ENCODE measurements at places on chromosomes 5 and 9. TPM values are rescaled to one million over a fixed set of nuclear protein-coding genes. Genes with fewer than 3 reads are reported as not detected.
A peak's percentile ranks its signal among the peaks of the same experiment; 100 is the strongest.

GRCh38 chr5:60959156-60959555, 14.2 kb downstream of the NDUFAF2 start:
- no peak overlapping the region for H3K4me3 ChIP-seq
- no peaks in the 10 kb centered on the region for H3K4me1 ChIP-seq
- H3K27ac ChIP-seq = no peak overlapping the region
- H3K27me3 ChIP-seq = no peaks in the 10 kb centered on the region

- H3K4me1 ChIP-seq = no peaks in the 10 kb centered on the region
- no peak for DNase-seq
- H3K27ac ChIP-seq = no peak overlapping the region
- H3K36me3 ChIP-seq = no peaks in the 10 kb centered on the region
- no peaks in the 10 kb centered on the region for H3K27me3 ChIP-seq
- no peak overlapping the region for H3K4me3 ChIP-seq
Measured at GRCh38 chr5:170731052-170731451, 52.5 kb upstream of the GABRP start.

GRCh38 chr5:85049020-85049419, 664.3 kb upstream of the EDIL3 start:
- H3K4me3 ChIP-seq = no peak overlapping the region
- H3K27ac ChIP-seq = no peak overlapping the region
- no peaks in the 10 kb centered on the region for H3K27me3 ChIP-seq
- no peak for DNase-seq
- H3K36me3 ChIP-seq = no peaks in the 10 kb centered on the region
- no peaks in the 10 kb centered on the region for H3K4me1 ChIP-seq

- no peak overlapping the region for H3K4me3 ChIP-seq
- H3K36me3 ChIP-seq = no peaks in the 10 kb centered on the region
- no peaks in the 10 kb centered on the region for H3K4me1 ChIP-seq
- DNase-seq = no peak
Measured at GRCh38 chr9:92179286-92180001, 64.2 kb upstream of the SPTLC1 start.

DNA sequence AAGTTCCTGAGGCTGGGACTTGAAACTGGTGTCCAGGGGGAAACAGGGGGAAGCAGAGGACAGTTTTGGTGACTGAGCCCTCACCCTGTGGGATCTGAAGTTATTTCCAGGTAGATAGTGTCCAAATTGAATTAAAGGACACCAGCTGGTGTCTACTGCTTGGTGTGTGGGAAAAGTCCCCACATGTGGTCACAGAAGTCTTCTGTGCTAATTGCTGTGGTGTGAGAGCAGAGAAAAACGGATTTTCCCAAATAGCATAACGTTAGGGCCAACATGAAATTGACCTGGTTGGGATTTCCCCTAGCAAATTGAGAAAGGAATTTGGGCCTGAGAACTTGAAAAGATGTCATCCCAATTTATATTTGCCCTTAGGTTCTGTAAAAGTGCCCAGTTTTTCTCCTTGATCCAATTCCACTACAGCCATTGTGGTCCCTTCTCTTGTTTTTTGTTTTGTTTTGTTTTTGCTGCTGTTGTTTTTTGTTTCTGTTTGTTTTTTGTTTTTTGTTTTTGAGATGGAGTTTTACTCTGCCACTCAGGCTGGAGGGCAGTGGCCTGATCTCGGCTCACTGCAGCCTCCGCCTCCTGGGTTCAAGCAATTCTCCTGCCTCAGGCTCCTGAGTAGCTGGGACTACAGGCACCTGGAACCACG, 5.6 kb upstream of the STARD4 start:
- H3K4me1 ChIP-seq = peaks cover 2% of the 10 kb centered on the region
- DNase-seq = no peak
- no peak overlapping the region for H3K27ac ChIP-seq
- no peaks in the 10 kb centered on the region for H3K36me3 ChIP-seq

- no peaks in the 10 kb centered on the region for H3K4me1 ChIP-seq
- H3K27me3 ChIP-seq = no peaks in the 10 kb centered on the region
- no peaks in the 10 kb centered on the region for H3K36me3 ChIP-seq
- no peak overlapping the region for H3K4me3 ChIP-seq
- H3K27ac ChIP-seq = no peak overlapping the region
- no peak for DNase-seq
Measured at GRCh38 chr5:67267512-67268216, 71.1 kb upstream of the CD180 start.

DNA sequence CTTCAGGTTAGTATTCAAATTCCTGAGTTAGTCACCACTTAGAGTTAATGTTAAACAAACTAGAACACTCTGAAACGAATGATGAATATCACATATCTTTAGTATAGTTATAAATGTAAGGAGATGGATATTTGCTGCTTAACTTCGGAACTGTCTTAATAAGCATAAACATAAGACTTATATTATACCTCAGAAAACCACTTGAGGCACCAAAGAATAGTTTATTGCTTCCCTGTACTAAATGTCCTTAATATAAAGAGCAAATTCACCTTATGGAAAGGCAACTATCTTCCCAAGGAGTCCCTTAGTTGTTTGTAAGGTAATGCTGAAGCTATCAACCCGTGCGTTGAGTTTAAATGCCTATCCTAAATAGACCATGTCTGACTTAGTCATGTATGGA, 300.0 kb upstream of the ADAMTSL1 start:
- no peaks in the 10 kb centered on the region for H3K27me3 ChIP-seq
- DNase-seq = no peak

DNA sequence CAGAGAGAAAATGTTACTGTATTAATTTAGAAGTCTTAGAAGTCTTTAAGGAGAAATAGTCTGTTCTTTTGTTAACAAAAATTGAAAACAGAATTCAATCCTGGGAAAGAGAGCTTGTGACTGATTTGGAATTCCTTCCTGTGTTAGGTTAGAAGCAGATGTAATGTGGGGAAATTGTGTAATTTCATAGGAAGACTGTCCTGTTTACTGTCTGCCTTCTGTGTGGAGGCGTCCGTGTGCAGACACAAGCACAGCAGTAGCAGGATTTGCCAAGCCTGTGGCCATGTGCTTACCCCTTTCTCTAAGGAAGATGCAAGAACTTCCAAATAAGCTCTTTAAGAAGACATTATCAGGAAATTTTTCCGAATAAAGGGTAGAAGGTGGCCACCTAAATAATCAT, 36.7 kb upstream of the F2R start:
- no peak overlapping the region for H3K27ac ChIP-seq
- peaks cover 61% of the 10 kb centered on the region for H3K36me3 ChIP-seq
- no peak for DNase-seq

DNA sequence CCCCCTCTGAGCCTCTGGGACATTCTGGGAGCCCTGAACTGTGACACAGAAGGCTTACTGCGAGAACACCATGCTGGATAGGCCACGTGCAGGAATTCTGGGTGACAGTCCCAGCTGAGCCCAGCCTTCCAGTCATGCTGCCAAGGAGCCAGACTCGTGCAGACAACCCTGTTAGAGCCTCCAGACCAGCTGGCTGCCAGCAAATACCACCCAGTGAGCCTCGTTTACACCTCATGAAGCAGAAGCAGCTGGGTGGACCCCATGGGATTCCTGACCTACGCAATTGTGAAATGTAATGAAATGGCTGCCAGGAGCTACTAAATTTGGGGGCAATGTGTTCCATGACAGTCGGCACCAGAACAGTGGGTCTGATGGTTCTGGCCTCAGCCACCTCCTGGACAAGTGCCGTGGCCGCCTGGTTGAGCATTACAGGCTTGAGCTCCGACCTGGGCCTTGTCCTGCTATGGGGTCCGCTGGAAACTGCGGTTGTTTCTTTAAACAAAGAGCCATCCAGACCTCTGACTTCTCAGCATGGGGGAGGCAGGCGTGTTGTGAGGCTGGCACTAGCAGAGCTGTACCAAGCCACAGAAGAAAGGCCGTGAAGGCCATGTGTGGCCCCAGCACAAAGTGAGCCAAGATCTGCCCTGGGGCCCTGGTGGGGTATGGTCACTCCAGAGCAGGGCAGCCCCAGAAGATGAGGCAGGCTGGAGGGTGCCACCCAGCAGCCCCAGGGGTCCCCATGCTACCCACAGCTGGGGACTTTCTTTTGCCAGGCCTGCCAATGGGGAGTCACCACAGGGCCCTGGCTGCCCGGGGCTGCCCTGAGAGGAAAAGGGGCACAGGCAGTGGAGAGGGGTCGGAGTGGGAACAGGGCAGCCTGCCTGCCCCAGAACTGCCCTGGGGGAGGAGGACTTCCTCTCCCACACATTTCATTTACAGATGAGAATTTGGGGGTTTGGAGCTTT, 19.3 kb upstream of the RXRA start:
- H3K27me3 ChIP-seq = no peaks in the 10 kb centered on the region
- H3K4me1 ChIP-seq = peaks cover 6% of the 10 kb centered on the region
- DNase-seq = no peak
- no peaks in the 10 kb centered on the region for H3K36me3 ChIP-seq
- no peak overlapping the region for H3K4me3 ChIP-seq

GRCh38 chr9:68418259-68418845, 61.9 kb downstream of the PGM5 start:
- no peak for DNase-seq
- H3K27ac ChIP-seq = no peak overlapping the region
- H3K4me1 ChIP-seq = no peaks in the 10 kb centered on the region
- H3K27me3 ChIP-seq = no peaks in the 10 kb centered on the region
- H3K36me3 ChIP-seq = no peaks in the 10 kb centered on the region
- H3K4me3 ChIP-seq = no peak overlapping the region

- H3K27me3 ChIP-seq = no peaks in the 10 kb centered on the region
- no peak overlapping the region for H3K4me3 ChIP-seq
- H3K27ac ChIP-seq = no peak overlapping the region
- H3K36me3 ChIP-seq = no peaks in the 10 kb centered on the region
- DNase-seq = no peak
- peaks cover 13% of the 10 kb centered on the region for H3K4me1 ChIP-seq
Measured at GRCh38 chr5:151450605-151451004, 3.2 kb downstream of the SLC36A1 start.

DNA sequence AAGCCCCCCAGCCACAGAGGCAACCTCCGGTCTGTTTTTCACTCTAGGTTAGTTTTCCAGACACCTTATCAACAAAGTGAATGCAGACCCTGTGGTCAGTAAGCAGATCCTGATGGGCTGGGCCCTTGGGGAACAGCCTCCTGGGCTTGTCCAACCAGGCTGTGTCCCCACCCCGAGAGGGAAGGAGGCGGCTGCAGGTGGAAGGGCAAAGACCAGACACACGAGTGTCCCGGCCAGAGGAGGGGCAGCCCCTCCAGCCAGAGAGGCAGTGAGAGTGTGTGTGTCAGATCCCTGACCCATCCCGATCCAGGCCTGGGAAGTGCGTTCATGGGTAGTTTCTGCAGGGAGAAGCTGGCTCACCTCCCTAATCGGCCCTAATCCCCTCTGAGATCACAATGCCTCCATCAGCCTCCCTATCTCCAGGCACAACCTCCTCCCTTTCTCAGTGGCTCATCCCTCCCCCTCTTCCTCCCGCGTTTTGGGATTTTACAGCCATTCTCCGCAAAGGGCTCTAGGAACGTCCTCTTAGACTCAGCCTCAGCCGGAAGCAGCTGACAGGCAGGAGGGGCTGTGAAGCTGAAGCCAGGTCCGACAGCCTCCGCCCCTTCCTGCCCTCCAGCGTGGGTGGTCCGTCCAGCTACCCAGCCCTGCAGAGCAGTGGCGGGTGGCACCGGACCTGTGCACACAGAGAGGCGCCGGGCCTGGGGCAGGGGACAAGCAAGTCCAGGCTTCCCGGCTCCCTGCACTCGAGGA, 9.7 kb downstream of the SLC12A7 start:
- peaks cover 46% of the 10 kb centered on the region for H3K4me1 ChIP-seq
- peak overlapping the region; percentile 33 for H3K27ac ChIP-seq

- no peaks in the 10 kb centered on the region for H3K4me1 ChIP-seq
- peaks cover 32% of the 10 kb centered on the region for H3K36me3 ChIP-seq
- H3K4me3 ChIP-seq = no peak overlapping the region
- no peak overlapping the region for H3K27ac ChIP-seq
Measured at GRCh38 chr9:137836831-137837241, 40.7 kb upstream of the CACNA1B start.

GRCh38 chr5:157571357-157571827, 4.2 kb downstream of the ADAM19 start:
- H3K4me3 ChIP-seq = no peak overlapping the region
- H3K27ac ChIP-seq = peak overlapping the region; percentile 55
- H3K4me1 ChIP-seq = peaks cover 58% of the 10 kb centered on the region

- peaks cover 34% of the 10 kb centered on the region for H3K4me1 ChIP-seq
- no peaks in the 10 kb centered on the region for H3K27me3 ChIP-seq
- DNase-seq = no peak
- H3K4me3 ChIP-seq = no peak overlapping the region
- H3K36me3 ChIP-seq = no peaks in the 10 kb centered on the region
Measured at GRCh38 chr9:99078717-99079116, 26.2 kb upstream of the TGFBR1 start.

- no peak overlapping the region for H3K4me3 ChIP-seq
- H3K36me3 ChIP-seq = no peaks in the 10 kb centered on the region
- peaks cover 5% of the 10 kb centered on the region for H3K4me1 ChIP-seq
- DNase-seq = no peak
- H3K27ac ChIP-seq = no peak overlapping the region
- peaks cover 9% of the 10 kb centered on the region for H3K27me3 ChIP-seq
Measured at GRCh38 chr9:130430734-130431535, 13.8 kb upstream of the ASS1 start.

DNA sequence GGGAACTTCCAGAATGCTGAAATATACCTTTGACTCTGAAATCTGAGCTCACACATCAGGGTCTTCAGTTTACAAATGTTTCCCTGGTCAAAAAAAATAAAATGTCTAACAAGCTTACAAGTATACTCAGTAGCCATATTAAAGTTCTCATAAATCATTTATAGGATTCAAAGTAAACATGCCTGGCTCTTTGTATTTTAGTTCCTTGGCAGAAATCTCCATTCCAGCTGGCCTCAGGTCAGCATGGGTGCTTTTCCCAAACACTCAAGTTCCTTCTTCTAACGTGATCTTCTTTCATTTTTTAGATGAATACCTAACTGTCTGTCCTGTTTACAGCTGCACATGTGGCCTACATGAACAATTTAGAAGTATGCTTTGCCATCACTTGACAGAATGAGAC, 263.2 kb downstream of the GAS1 start:
- no peaks in the 10 kb centered on the region for H3K36me3 ChIP-seq
- DNase-seq = no peak
- H3K27me3 ChIP-seq = no peaks in the 10 kb centered on the region
- H3K27ac ChIP-seq = no peak overlapping the region
- H3K4me3 ChIP-seq = no peak overlapping the region

DNA sequence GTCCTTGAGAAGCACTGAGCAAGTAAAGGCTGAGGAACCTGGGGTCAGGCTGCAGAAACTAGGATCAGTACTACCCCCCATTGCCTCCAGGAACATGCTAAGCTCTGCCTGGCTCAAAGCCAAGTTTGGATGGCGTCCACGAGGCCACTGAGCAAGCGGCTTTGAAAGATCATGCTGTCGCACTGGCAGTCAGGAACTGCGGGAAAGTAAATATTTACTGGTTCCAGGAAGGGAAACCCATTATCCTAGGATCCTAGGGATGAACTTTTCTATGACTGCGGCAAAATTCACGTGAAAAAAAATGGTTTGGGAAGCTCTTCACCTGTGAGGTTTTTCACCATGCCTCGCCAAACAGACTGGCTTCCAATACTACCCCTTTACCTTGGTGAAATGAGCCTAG, 75.3 kb upstream of the PJA2 start:
- H3K27me3 ChIP-seq = no peaks in the 10 kb centered on the region
- no peak overlapping the region for H3K4me3 ChIP-seq
- no peak overlapping the region for H3K27ac ChIP-seq
- H3K4me1 ChIP-seq = no peaks in the 10 kb centered on the region

The S1PR3 gene
- 1.5 TPM for total RNA-seq

The ARID3C gene
- 0.24 TPM for total RNA-seq

The TNFSF8 gene
- 4.2 TPM for total RNA-seq
